Activated naive CD4-positive, alpha-beta T cell treated with Interleukin-2 at 50 U/mL for 16 hours (primary cell): ENCODE measurements at places on chromosomes 6 and 20.

DNA sequence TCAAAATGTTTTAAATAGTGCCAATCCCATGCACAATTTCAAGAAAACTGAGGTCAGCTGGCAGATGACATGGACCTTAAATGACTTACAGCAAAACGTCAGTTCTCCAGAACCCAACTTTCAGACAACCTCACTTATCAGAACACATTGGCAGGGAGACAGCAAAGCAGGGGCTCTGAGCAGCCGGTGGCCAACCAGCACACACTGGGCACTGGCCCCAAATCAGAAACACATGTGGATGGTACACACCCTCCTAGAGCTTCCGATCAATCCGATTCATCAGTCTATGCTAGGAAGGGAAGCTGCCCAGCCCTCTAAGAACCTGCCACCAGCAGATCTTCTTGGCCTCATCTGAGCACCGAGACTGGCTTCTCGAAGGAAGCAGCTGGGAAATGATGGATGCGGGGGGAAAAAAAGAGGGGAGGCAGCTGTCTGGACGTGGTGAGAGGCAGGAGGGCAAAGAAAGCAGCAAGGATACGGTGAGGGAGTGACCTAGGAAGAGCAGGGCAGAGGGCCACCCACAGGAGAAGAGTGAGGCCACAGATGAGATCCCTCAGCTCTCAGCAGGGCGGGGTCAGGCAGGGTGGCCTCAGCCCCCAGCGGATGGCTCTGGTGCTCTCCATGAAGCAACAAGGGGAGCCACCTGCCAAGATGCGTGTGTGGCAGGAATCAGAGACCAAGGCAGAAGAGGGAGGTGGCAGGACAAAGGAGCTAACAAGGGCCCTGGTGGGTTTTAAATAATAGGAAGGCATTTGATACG, 32.9 kb downstream of the TAF4 start:
- no peak for DNase-seq

- DNase-seq: no peak
Measured at GRCh38 chr6:167549213-167549612, 224.3 kb downstream of the TTLL2 start.

GRCh38 chr6:121849477-121849876, 414.0 kb downstream of the GJA1 start:
- DNase-seq: no peak

- no peak for DNase-seq
Measured at GRCh38 chr6:57432919-57433684, 115.7 kb downstream of the PRIM2 start.

GRCh38 chr20:58559368-58559729, 44.1 kb upstream of the APCDD1L start:
- DNase-seq: no peak

- peak; percentile 80 for DNase-seq
Measured at GRCh38 chr6:106163966-106164877, 78.1 kb downstream of the PRDM1 start.
